ENCODE measurements at places on chromosomes 3 and 15.

GRCh38 chr15:65334586-65335231, 30.2 kb downstream of the RNU5B-1 start:
- H3K4me3 ChIP-seq = no peak overlapping the region
- H3K36me3 ChIP-seq = no peaks in the 10 kb centered on the region
- H3K27me3 ChIP-seq = no peaks in the 10 kb centered on the region
- H3K4me1 ChIP-seq = no peaks in the 10 kb centered on the region

DNA sequence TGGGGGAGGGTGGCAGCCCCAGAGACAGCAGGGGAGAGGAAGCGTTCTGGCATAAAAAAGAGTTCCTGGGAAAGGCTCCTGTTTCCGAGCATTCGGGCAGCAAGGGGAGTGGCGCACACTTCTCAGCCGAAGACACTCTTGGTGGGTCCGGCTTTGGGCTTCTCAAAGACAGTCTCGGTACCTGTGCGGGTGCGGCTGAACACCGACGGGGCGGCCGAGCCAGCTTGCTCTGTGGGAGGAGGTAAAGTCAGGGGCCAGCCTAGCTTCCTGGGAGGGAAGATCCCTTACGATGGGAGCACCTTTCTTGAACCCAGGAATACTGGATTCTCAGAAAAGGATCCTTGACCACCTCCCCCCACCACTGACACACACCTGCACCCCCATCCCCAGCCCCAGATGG, 1.6 kb downstream of the MUSTN1 start:
- peaks cover 86% of the 10 kb centered on the region for H3K4me1 ChIP-seq
- DNase-seq = no peak
- peak overlapping the region; percentile 15 for H3K27ac ChIP-seq
- H3K4me3 ChIP-seq = no peak overlapping the region

DNA sequence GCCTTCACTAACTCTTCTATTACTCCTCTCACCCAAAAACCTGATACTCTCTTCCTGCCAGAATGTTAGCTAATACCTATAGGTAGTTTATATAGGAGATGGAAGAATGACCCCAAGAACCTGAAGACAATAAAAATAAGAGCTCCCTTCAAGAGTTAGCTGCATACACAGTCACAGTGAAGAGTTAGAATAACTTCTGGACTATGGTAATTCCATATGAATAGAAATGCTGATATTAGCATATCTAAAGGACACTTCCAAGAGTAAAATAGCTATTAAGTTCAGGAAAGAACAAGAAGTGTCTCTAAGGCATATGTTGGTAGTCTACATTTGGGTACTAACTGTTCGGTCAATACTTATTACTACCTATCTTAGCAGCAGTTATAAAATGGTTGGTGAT, 134.2 kb downstream of the VGLL3 start:
- H3K27me3 ChIP-seq = no peaks in the 10 kb centered on the region
- no peaks in the 10 kb centered on the region for H3K36me3 ChIP-seq
- no peak for DNase-seq

DNA sequence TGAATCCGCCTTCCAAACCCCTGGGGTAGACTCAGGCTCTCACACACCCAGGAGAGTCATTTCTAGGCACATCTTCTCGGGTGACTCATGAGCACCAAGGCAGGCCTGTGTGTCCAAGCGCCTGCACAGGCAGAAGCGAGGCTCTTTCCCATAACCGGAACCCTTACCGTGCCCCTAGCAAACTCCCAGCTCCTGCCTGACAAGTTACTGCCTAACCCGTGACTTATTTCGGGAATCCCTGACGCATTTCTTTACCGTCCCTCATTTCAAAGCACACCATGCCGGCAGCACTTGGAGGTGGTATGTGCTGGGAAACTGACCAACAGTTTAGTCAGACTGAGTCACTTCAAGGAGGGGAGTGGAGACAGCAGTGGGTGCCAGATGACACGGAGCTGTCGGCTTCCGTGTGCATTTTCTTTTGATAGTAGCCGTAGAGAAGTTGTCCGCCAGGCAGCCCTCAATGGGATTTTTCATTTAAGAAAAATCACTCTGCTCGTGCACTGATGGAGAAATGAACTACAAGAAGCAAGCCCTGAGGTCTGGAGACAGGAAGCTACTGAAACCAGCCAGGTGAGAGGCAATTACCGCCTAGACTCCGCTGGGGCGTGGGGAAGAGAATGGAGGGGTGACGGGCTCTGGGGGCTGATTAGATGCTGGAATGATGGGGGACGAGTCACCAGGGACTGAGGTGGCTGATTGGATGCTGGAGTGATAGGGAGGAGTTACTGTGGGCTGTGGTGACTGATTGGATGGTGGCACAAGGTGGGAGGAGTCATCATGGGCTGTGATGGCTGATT, 17.3 kb upstream of the HRH1 start:
- H3K27ac ChIP-seq = peak overlapping the region; percentile 95
- H3K27me3 ChIP-seq = no peaks in the 10 kb centered on the region
- peak; percentile 80 for DNase-seq
- peaks cover 12% of the 10 kb centered on the region for H3K4me1 ChIP-seq
- H3K4me3 ChIP-seq = peak overlapping the region; percentile 65

DNA sequence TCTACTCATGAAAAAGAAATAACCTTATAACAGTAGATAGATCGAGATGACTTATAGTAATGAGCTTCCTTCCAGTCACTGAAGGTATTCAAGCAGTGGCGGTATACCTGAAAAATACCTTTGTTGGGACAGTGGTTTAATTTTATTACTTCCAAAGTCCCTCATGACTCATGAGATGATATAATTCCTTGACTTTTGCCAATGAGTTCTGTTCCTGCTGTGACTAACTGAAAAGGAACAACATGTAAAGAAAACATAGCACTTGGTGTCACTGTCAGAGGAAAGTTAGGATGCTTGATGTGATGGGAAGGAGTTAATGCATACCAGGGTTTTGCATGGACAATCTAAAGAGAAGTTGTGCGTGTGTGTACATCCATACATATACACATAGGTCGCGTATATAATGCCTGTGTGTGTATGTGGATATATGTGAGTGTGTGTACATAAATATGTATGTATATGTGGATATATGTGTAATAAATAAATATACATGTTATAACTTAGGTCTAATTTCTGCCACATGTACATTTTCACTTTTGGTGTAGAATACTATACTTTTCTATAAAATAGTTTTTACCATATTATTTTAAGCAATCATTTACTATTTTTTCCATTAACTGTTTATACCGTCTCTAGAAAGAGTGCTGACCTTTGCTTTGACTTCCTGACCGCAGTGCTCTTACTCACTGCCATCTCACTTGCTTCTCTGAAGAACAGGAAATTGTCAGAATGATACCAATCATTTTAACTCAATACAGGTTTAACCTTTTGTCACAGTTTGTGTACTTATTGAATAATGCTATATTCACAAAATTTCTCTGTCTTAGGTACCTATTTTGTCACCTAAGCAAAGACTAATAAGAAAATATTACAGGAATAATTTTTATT, 12.6 kb upstream of the PAK2 start:
- H3K4me1 ChIP-seq = no peaks in the 10 kb centered on the region
- no peak for DNase-seq

GRCh38 chr3:100335434-100335833, 877 bp downstream of the NIT2 start:
- no peak for DNase-seq
- H3K27ac ChIP-seq = peak overlapping the region; percentile 66
- H3K4me3 ChIP-seq = peak overlapping the region; percentile 70
- peaks cover 6% of the 10 kb centered on the region for H3K4me1 ChIP-seq
- no peaks in the 10 kb centered on the region for H3K27me3 ChIP-seq

- no peak for DNase-seq
- H3K27me3 ChIP-seq = no peaks in the 10 kb centered on the region
- peaks cover 8% of the 10 kb centered on the region for H3K4me1 ChIP-seq
- H3K36me3 ChIP-seq = no peaks in the 10 kb centered on the region
- no peak overlapping the region for H3K27ac ChIP-seq
Observed at GRCh38 chr3:102030661-102031060, 181.3 kb downstream of the NFKBIZ start.

- no peaks in the 10 kb centered on the region for H3K27me3 ChIP-seq
- peaks cover 22% of the 10 kb centered on the region for H3K4me1 ChIP-seq
- no peak for DNase-seq
- no peak overlapping the region for H3K27ac ChIP-seq
- no peaks in the 10 kb centered on the region for H3K36me3 ChIP-seq
- H3K4me3 ChIP-seq = no peak overlapping the region
Observed at GRCh38 chr15:91860498-91860897, 7.0 kb downstream of the SLCO3A1 start.
